Mucosa of gallbladder (tissue), 1 donor: ENCODE measurements at places on chromosomes 6 and 20. TPM values are rescaled to one million over a fixed set of nuclear protein-coding genes. Genes with fewer than 3 reads are reported as not detected.
A peak's percentile ranks its signal among the peaks of the same experiment; 100 is the strongest.

GRCh38 chr6:143097224-143097795, 36.6 kb downstream of the AIG1 start:
- no peak for DNase-seq

GRCh38 chr6:122621638-122622037, 11.4 kb downstream of the PKIB start:
- DNase-seq: no peak

GRCh38 chr6:34472425-34472824, 6.5 kb downstream of the PACSIN1 start:
- no peak for DNase-seq

DNA sequence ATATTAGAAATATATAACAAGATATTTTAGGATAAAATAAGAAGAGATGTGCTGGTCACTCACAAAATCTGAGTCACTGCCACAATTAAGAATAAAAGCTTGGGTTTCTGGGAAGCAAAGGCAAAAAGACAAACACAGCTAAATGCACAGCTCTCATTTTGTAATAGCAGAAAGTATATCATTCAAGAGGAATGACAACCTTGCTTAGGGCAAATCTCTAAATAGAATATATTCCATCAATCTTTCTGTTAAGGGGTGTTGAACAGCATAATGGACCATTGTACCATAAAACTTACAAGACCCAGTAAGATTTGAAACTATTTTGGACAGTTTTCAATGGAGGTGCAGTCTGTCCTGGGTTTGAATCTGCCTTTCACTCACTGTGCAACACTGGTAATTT, 464.9 kb upstream of the SOX4 start:
- no peak for DNase-seq

- no peak for DNase-seq
These were observed 22.2 kb upstream of the FBXO30 start for GRCh38 chr6:145836772-145837171.

GRCh38 chr6:168557512-168557911, 116.5 kb downstream of the SMOC2 start:
- no peak for DNase-seq

The BRD2 gene
- 150 TPM for total RNA-seq

DNA sequence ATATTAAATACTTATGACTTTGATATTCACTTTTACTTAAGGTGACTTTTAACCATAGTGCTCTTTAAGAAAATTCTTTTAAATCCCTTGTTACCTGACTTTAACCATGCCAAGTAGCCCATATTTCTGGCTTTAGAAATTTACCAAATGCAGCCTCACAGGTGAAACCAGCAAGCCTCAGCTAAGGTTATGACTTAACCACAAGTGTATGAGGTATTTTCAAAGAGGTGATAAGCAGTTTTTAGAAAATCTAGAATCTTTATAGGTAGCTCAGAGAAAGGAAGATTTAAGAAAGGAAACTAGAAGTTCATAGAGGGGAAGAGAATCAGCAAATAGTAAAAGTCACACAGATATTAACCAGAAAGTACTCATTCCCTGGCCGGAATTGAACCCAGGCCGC, 661.9 kb upstream of the GJE1 start:
- DNase-seq: no peak

DNA sequence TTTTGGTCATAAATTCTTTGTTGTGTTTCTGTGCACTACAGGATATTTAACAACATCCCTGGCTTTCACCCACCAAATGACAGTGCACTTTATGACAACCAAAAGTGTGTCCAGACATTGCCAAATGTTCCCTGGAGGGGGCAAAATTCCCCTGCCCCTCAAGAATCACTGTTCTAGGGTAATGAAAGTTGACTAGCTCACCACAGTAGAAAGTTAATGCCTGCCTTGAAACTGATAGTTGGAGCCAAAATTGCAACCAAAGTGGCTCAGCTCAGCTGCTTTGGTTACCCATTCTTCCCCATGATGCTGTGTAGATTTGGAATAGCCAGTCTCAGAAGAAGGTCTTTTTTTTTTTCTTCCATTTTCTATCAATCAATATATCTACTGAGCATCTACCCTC, 150.6 kb downstream of the RALGAPA2 start:
- DNase-seq: no peak

The ETV7 gene
- 2.5 TPM for total RNA-seq

GRCh38 chr6:18550119-18550518, 163.0 kb downstream of the RNF144B start:
- DNase-seq: no peak

DNA sequence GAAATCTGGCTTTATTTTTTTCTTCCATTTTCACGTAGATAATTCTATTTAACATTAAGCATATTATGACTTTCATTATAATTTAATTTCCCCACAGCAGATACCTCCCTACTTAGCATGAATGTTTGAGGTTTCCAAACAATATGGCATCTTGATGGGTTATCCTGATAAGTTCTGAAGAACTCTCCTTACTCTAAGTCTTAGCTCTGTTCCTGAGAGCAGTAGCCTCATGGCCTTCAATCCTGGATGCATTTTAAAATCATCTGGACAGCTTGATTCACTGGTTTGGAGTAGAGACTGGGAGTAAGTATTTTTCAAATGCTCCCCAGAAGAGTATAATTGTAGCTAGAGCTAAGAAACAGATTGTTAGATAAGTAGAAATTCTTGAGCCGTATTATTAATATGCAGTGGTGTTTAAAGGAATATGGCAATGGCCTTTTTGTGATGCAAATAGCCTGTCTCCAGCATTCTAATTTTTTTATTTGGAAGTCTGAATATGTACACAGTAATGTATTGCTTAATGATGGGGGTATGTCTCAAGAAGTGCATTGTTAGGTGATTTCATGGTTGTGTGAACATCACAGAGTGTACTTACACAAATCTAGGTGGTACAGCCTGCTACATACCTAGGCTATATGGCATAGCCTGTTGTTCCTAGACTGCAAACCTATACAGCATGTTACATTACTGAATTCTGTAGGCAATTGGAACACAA, 110.5 kb upstream of the EEF1E1 start:
- DNase-seq: no peak

The WFDC12 gene
- not detected for total RNA-seq

DNA sequence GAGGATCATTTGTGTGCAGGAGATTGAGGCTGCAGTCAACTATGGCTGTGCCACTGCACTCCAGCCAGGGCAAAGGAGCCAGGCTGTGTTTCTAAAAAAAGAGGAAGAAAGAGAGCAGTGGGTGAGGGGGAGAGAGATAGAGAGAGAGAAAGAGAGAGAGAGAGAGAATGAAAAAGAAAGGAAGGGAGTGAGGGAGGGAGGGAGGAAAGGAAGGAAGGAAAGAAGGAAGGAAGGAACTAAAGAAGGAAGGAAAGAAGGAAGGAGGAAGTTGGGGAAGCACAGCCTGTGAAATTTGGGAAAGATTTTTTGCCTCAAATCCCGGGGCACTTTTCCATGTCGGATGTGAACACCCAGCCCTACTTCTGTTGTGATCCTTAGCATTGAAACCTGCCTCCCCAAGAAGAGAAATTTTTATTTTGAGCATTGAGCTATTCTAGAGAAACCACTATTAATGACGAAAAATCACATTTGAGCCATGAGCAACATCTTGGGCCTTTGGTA, 57.8 kb downstream of the FOXA2 start:
- DNase-seq: no peak

The RBM24 gene
- 4.2 TPM for total RNA-seq

- peak; percentile 54 for DNase-seq
These were observed 27.9 kb downstream of the PPARD start for GRCh38 chr6:35370124-35370741.

GRCh38 chr20:38630727-38631126, 29.1 kb downstream of the ARHGAP40 start:
- DNase-seq: no peak

The PSORS1C2 gene
- total RNA-seq: not detected

DNA sequence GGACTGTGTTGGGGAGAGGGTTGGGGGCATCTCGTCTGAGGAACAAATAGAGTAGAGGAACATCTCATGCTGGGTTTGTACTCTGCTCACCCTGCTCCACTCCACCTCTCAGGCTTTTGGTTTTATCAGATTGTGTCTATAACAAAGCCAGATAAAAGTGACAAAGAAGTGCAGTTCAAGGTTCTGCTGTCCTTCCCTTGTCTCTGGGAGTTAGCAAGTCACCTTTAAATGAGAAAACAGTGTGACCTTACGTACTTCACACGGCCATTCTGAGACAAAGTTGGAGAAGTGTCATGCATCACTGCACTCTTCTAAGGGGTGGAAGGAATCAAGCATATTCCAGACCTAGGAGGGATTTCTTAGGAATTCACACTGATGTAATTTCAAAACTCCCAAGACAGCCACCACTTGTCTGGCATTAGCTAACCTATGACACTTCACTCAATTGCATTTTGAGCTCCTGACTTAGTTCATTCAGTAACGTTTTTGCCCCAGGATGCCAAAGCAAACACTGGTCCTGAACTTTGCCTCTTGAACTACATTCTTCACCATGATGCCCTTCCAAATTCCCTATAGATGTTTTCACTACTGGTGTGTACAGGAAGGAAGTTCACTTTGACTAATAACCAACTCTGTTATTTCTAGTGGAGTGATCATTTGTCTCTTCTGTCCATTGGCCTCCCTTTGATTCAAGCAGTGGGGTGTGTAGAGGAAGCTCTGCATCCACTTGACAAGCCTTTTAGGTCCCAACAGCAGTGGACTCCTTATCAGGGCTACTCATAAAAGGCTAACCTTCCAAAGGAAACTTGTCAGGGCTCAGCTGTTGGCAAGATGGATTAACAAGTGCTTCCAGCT, 647.6 kb upstream of the FLRT3 start:
- DNase-seq: peak; percentile 47

The RUNX2 gene
- total RNA-seq: 5.3 TPM

GRCh38 chr6:168028181-168028580, 30.7 kb downstream of the KIF25 start:
- no peak for DNase-seq

DNA sequence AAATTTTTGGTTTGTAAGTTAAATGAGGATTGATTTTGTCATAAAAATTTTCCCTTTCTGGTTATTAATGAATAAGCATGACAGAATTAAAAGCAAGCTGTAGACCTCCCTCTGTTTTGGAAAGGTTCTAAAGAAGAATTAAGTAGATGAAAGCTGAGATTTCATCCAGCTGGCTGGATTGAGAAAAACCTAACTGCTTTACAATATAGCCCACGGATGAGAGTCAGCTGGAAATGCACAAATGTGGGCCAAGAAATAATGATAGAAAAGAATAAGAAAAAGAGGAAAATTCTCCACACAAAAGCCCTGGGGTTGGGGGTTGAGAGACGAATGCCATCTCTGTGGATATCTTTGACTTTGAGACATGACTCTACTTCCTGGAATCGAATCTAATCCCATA, 631.6 kb downstream of the HDGFL1 start:
- DNase-seq: no peak

GRCh38 chr6:20334962-20335361, 66.7 kb upstream of the E2F3 start:
- no peak for DNase-seq

DNA sequence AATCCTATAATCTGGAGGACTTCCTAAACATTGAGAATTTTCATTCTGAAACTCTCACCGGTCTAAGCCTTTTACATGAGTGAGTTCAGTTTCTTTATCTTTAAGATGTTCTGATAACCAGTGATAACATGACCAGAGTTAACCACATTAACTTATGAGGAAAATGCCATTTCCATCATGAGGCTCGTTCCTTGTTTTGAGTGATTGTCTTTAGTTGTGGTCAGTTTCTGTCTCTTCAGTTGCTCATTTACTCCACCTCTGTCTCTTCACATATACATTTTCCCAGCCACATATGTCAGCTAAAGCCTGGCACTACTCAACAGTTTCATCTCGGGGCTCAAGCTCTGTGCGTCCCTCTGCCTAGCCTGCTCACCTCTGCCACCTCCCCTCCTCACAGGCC, 70.4 kb downstream of the JAG1 start:
- DNase-seq: no peak

DNA sequence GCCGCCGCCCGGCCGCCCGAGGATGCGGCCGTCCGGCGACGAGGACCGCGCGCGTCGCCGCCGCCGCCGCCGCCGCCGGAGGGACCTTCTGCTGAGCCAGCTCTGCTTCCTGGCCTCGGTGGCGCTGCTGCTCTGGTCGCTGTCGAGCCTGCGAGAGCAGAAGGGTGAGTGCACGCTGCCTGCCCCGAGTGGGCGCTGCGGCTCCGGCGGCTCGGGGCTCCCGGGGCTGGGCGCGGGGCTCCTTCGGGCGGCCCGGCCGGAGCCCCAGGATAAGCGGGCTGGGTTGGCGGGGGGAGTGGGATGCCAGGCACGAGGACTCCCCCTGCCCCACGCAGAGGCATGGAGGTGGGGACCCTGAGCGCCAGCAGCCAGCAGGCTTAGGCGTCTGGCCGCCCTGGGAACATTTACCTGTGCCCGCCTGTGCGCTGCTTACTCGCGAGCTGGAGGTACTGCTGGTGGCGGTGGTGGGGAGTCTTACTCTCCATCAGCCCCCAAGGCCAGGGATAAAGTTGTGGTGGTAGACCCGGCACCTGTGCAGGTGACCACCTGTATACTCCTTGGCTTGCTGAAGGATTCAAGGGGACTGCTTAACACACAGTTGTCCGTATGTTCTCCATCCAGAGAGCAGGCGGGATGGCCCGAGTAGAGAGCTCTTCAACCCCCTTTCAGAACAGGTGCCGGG, 520 bp downstream of the SLC24A3 start:
- peak; percentile 75 for DNase-seq

GRCh38 chr6:159304641-159305040, 135.4 kb downstream of the FNDC1 start:
- DNase-seq: no peak

The SIRPG gene
- 1.2 TPM for total RNA-seq

The COL20A1 gene
- total RNA-seq: 0.14 TPM

The ESR1 gene
- 1.9 TPM for total RNA-seq

GRCh38 chr6:149701714-149702113, 16.2 kb downstream of the LATS1 start:
- no peak for DNase-seq

DNA sequence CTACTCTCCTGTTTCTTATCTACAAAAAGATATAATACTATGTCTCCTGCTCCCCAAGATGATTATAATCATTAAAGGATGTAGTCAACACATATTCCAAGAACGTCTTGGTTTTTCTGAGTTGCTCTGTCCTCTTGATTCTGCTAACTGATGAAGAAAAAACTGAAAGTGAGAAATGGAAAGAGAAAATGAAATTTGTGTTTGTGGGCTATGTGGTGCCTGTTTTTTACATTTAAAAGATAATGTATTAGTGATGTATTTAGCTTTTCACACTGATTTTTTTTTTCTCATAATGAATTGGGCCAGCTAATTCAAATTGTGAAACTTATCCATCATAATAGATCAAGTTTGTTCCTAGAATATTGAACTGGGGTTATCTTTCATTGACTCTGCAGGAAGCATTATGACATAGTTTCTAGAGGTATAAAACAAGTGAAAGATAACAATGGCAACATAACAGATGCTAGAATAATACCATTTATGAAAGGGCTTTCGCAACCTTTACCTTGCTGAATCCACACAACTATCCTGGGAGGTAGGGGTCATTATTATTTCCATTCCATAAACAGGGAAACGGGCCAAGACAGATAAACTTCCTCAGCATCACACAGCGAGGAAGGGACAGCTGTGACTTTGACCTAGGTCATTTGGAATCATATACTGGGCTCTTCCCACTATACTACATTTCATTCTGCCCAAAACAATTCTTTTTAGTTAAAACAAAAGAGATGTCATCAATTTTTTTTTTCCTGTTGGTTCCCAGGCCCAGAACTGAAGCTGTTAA, 336.7 kb downstream of the GJA1 start:
- DNase-seq: no peak
